ENCODE measurements at places on chromosomes 1 and 21.

- no peak for DNase-seq
Measured at GRCh38 chr1:51516649-51517158, 2.4 kb downstream of the EPS15 start.

- DNase-seq, result no peak
Measured at GRCh38 chr1:169250795-169251194, 116.8 kb downstream of the NME7 start.

DNA sequence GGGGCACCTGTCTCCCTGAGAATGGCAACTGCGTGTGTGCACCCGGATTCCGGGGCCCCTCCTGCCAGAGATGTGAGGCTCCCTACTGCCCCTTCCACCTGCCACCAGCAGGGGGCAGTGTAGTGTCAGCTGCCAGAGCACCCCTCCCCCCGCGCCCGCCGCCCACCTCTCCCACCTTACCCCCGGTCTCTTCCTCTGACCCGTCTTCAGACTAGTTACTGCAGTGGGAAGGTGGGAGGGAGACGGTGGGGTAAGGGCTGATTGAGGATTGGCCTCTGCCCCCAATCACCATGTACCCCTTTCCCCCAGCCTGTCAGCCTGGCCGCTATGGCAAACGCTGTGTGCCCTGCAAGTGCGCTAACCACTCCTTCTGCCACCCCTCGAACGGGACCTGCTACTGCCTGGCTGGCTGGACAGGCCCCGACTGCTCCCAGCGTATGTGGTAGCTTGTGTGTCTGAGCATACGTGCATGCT is 10.1 kb upstream of the LRRC71 start:
- peak; percentile 23 for DNase-seq

GRCh38 chr1:178563099-178563820 is 50.4 kb downstream of the TEX35 start:
- DNase-seq, result no peak

DNA sequence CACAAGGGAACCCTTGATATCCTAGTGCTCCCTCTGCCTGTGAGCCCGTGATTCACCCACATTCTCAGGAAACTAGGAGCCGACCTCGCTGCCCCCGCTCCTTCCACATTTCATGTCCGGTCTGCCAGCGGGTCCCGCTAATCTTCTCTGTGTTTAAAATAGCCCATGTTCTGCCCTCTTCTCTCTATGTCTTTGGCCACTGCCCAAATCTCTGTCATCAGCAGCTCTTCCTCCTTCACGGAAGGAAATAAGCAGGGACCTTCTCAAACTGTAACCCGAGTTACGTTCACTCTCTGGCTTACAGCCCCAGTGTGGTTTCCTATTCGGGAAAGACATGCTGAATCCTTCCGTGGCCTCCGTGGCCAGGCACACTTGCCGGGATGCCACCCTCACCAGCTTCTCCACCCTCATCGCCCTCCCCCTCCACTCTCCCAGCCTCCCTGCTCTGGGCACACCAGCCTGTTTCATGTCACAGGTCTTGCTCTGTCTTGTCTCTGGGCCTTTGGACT is 21.1 kb upstream of the UBXN10 start:
- no peak for DNase-seq

DNA sequence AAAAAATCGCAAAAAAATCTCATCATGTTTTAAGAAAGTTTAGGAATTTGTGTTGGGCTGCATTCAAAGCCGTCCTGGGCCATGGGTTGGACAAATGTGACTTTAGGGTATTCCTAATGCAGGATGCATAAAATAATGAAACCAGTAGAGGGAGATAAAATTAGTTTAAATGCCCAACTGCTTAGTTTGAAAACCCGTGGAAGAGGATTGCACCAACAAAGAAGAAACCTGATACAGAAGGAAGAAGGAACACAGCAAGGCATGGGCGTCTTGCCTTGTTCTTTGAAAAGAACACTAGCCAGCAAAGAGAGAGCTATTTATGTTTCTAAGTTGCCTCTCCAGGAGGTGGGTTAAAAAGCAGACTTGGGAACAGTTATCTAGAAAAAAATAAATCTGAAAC is 37.9 kb downstream of the WDR3 start:
- DNase-seq, result no peak

DNA sequence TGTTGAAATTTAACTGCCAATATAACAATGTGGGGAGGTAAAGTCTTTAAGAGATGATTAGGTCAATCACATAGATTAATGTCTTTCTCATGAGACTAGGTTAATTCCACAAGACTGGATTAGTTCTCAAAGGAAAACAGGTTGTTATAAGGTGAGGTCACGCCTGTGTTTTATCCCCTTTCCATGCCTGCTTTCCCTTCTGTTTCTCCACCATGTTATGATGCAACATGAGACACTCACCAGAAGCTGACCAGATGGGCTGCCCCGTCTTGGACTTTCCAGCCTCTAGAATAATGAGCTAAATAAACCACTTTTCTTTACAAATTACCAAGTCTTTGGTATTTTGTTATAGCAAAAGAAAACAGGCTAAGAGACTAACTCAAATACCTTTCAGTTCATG is 70.8 kb downstream of the DDAH1 start:
- no peak for DNase-seq

DNA sequence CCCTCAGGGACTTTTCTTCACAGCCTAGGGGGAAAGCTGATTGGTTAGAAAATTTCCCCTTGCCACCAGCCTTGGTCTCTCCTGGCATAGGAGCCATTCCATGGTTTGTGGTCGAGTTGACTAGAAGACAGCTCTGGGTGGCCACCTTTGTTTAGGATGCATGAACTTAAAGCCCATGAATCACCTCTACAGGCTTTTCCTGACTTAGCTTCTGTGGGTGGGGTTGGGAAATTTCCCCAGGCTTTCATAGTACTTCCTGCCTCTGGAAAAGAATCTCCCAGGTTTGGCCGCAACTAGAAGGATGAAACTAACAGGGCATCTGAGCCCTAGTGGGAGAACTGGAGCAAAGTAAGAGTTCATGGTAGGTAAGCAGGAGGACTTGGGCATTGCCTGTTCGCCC is 72.6 kb downstream of the SNRPE start:
- DNase-seq, result no peak

DNA sequence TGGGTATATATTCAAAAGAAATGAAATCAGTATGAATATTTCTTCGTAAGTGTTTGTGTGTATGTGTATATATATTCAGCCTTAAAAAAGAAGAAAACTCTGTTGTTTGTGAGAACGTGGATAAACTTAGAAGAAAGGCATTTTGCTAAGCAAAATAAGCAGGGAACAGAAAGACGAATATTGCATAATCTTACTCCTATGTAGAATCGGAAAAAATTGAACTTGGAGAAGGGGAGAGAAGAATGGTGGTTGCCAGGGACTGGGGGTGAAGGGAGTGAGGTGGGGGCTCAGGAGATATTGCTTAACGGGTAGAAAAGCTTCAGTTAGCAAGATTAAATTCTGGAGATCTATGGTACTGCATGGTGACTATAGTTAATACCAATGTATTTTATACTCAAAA is 40.3 kb upstream of the NEK7 start:
- no peak for DNase-seq

GRCh38 chr1:247156787-247157232 is 15.0 kb downstream of the ZNF124 start:
- DNase-seq, result no peak
